ENCODE measurements at places on chromosomes 5 and 9.
A peak's percentile ranks its signal among the peaks of the same experiment; 100 is the strongest.

DNA sequence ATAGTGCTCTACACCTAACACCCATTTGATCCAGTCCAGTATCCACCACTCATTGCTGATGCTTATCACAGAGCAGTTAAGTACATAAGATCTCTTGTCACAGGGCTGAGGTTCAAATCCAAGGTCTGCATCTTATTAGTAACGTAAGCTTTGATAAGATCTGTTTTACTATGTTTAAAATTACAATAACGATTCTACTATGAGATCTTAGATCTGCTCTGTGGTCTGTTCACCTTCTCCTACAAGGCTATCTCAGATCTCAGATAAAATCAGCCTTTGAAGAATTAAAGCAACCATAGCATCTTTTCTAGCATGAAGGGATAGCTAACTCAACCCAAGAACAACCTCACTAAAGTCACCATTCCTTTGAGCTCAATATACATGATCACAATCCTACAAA, 431.0 kb upstream of the RORB start:
- no peak for DNase-seq

- DNase-seq, result no peak
Observed at GRCh38 chr5:68405026-68405684, 189.6 kb downstream of the PIK3R1 start.

- DNase-seq, result no peak
Observed at GRCh38 chr5:140055152-140055551, 12.1 kb upstream of the NRG2 start.

GRCh38 chr9:85258236-85258635, 483.5 kb downstream of the AGTPBP1 start:
- DNase-seq, result no peak

- no peak for DNase-seq
Observed at GRCh38 chr5:127299678-127300077, 9.1 kb downstream of the MEGF10 start.

GRCh38 chr9:71690689-71691435, 77.5 kb downstream of the CEMIP2 start:
- DNase-seq, result no peak

- no peak for DNase-seq
Observed at GRCh38 chr9:120694559-120694958, 19.7 kb downstream of the MEGF9 start.

- no peak for DNase-seq
Observed at GRCh38 chr5:89755024-89755423, 654.5 kb downstream of the CETN3 start.

DNA sequence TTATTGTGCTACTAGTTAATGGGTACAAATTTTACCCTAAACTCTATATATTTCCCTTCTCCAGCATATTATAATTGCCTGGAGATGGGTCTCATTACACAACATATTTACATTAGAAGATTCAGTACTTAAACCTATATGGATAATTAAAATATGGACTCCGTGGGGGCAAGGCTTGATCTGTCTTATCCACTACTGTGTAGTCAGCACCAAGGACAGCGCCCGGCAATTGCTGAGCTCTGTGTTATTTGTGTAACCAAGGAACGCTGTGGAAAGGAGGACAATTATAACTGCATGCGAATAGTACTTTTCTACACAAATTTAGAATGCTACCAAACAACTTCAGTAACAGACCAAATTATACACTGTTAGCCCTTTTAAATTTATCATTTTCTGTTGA, 77.7 kb downstream of the DNAH5 start:
- DNase-seq, result no peak

GRCh38 chr5:36881807-36882206, 5.2 kb downstream of the NIPBL start:
- DNase-seq, result no peak

GRCh38 chr9:14112226-14112625, 201.7 kb downstream of the NFIB start:
- no peak for DNase-seq

GRCh38 chr5:134124289-134125038, 10.0 kb downstream of the TCF7 start:
- DNase-seq, result peak; percentile 61

- DNase-seq, result no peak
Observed at GRCh38 chr9:101442318-101442717, 6.7 kb upstream of the ALDOB start.

DNA sequence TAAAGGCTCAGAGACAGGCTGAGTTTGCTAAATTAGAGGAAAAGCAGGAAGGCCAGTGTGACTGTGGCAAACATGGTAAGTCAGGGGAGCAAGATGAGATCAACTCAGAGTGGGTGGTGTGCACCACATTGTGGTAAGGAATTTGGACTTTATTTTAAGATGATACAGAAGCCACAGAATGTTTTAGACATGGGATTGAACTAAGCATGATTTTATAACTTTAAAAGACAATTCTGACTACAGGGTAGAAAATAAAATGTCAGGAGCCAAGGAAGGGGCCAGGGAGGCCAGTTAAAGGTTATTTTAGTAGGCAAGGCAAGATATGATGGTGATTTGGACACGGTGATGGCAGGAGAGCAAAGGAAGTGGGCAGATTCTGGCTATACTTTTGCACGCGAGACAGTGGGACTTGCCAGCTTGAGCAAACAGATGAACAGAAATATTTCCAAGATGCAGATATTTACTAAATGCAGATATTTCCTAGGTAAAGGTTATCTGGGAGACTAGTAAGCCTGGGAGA, 53.9 kb downstream of the TSSK1B start:
- DNase-seq, result no peak

DNA sequence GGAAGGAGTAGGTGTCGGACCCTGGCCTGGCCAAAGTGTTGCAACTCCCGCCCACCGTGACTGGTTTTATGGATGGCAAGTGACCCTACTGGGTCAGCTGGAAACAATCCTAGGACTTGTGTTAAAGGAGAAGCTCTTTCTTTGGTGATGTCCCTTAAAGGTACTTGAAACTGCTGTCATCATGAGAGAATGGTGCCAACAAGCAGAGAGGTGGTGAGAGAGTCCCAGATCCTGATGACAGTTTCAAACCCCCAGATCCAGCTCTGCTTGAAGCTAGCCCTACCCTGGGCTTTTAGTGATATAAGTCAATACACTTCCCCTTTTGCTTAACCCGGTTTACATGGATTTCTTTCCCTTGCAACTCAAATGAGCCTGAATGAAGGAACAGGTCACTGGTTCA, 72.5 kb upstream of the UBTD2 start:
- DNase-seq, result no peak

- no peak for DNase-seq
Observed at GRCh38 chr5:10235350-10235749, 14.3 kb downstream of the ATPSCKMT start.

DNA sequence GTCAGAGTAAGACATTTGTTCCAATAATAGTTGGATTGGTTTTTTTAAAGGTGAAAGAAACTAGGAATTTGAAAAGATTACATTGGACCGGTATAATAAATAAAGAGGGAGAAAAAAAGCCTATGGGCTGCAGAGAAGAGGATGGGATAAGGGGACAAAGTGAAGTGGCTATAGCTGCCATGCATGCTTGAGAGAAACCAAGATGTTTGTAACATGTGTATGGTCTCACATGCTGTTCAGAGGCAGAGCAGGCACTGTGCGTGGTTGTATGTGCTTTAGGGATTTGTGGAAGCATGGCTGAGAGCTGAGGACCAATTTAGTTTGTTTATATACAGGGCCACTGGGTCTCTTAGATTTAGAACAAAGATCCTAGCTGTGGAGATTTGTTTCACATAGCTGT, 32.7 kb downstream of the LNPEP start:
- no peak for DNase-seq

GRCh38 chr9:103680581-103680980, 413.5 kb upstream of the SMC2 start:
- no peak for DNase-seq

DNA sequence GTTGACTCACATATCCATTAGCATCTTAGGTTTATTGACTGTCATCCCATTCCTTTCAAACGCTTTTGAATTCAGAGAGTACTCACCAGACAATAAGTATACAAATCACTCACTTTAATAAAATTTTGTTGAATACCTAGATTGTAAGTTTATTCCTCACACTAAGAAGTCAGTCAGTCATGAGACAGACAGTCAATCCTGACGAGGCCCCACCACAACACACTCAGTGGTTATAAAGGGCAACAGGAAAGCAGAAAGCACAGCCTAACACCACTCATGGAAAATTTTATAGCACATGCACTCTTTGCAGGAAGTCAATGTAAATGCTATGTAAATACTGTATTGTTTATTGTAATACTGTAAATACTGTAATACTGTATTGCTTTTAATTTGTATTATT, 176.3 kb upstream of the PTGER4 start:
- DNase-seq, result no peak

GRCh38 chr5:180831139-180832093, 28.8 kb upstream of the MGAT1 start:
- DNase-seq, result peak; percentile 79

DNA sequence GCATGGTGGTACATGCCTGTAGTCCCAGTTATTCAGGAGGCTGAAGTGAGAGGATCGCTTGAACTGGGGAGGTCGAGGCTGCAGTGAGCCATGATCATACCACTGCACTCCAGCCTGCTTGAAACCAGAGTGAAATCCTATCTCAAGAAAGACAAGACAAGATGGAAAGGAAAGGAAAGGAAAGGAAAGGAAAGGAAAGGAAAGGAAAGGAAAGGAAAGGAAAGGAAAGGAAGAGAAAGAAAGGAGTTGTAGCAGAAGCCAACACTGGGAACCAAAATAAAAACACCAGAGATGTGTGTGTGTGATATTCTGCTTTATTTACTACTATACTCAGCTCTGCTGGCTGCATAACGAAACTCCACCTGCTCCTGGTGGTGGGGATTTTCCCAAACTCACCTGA, 115.3 kb downstream of the DRD1 start:
- no peak for DNase-seq

DNA sequence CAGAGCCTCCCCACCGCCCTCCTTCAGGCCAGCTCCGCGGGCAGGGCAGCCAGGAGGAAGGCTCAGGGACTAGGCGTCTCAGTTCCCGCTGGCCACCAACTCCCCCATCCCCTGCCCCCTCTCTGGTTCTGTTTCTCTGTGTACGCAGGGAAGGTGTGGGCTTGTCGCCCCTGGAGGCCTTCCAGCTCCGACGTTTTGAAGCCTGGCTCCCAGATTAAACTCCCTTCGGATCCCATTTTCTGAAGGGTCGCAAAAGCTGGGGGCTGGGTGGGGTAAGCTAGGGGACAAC, 346 bp downstream of the ATOX1 start:
- DNase-seq, result no peak

DNA sequence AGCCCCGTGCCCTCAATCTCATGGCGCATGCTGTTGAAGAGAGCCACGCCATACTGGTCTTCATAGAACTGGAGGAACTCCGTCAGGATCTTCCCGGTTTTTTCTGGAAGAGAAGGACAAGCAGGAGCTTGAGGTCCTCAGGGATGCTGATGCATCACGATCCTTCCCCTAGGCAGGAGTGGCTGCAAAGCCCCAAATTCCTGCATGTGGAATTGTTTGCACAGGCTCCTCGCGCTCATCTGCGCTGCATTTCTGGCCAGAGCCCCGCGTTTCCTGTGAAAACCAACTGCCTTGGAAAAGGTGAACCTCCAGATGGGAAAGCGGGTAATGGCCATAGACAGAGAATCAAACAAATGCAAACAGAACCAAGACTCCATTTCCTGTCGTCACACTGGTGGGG, 80.4 kb downstream of the LRSAM1 start:
- DNase-seq, result no peak

GRCh38 chr5:24668050-24668449, 23.3 kb upstream of the CDH10 start:
- DNase-seq, result no peak

DNA sequence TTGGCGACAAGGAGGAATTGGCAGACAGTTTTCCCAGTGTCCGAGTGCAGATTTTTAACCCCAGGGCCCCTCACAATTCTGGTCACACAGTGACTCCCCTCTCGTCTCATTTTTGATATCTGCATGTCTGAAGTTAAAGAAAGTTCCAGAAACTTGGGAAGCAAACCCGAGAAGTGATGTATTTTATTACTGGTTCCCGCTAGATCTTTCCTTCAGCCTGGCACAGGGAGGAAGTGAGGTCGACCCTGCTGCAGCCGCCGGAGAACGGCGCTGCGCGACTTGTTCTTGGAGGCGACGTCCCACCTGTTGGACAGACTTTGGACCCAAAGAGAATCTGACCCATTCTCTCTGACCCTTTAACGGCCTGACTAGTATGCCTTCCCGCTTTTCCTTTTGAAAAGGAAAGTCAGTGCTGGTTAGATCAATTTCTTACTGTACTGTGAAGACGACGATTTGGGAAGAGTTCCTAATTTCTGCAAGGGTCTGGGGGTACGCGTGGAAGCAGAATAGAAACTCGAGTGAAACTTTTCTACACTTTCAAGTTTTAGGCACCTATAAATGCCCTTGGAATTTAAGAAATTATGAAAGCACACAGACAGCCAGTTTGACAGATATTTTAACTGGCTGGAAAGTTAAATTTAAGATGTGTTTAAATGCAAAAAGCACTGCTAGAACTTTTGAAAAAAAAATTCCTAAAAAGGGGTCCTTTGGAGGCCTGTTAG, 744 bp downstream of the OTULIN start:
- peak; percentile 35 for DNase-seq

DNA sequence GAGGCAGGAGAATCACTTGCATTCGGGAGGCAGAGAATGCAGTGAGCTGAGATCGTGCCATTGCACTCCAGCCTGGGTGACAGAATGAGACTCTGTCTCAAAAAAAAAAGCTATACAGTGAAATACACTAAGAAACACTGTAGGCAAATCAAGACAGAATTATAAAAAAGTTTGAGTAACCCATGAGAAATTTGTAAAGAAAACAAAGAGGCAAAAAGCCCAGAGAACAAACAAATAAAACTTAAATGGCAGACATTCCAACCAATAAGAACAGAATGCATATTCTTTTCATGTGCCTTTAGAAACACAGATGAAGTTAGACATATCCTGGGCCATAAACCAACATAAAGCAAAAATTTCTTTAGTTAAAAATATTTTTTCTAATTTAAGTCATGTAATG, 30.6 kb downstream of the ZNF169 start:
- DNase-seq, result no peak

GRCh38 chr5:50863534-50864170, 197.2 kb downstream of the PARP8 start:
- DNase-seq, result no peak

DNA sequence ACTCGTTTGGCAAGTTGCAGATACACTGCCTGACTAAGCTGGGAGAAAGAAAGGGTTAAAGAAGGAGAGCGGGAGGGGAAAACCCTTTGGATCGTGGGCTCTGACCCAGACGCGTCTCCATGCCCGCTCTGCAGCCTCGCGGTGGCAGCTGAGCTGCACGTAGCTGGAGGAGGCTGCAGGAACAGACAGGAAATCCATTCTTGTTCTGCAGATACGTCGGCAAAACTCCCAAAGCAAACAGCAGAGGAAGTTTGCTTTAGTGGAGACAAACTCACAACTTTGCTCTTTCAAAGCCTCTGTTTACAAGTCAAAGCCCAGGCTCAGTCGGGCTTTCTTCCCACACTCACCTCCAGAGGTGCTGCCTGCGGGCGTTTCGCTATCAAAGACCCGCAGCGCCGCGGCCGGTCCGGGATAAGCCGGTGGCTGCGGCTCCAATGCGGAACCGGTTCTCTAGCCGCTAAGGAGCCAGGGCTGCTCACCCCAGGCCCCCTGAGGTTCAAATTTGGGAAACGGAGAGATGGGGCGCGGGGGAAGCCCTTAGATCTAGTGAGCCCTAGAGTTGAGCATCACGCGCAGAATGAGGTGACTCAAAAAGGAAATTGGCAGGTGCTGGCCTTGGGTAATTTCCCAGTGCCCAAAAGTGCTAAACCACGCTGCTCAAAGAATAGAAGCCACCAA, 60.7 kb downstream of the MAT2B start:
- peak; percentile 22 for DNase-seq

- no peak for DNase-seq
Observed at GRCh38 chr9:118222375-118222774, 518.2 kb downstream of the TLR4 start.

GRCh38 chr9:109463924-109464625, 34.0 kb downstream of the PTPN3 start:
- DNase-seq, result no peak

Measured in CD4-positive, alpha-beta T cell treated with Interleukin-17A for 1 hour (primary cell).